ENCODE measurements at places on chromosomes 3 and 15.

GRCh38 chr3:47086071-47086470 lies 77.8 kb downstream of the SETD2 start:
- DNase-seq = no peak

- DNase-seq = peak; percentile 30
These were observed 4.0 kb downstream of the RASSF1 start for GRCh38 chr3:50336452-50337174.

DNA sequence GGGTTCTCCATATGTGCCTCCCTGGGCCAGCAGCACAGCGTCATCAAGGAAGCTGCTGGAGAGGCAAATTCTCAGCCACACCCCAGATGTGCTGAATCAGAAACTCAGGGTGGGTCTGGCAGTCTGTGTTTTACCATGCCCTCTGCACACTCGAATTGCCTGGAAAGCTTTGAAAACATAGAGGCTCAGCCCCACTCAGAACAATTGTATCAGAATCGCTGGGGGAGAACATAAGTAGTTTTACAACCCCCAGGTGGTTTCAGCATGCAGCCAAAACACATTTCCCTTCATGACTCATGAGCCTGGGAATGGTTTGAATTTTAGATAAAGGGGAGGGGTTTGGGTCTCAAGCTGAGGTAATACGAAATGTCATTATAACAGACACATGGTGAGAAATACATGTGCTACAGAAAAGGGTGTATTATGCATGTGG lies 9.6 kb downstream of the TGM4 start:
- DNase-seq = no peak

GRCh38 chr15:70783610-70784022 lies 20.3 kb upstream of the UACA start:
- DNase-seq = no peak

GRCh38 chr15:68482246-68482645 lies 50.3 kb upstream of the ITGA11 start:
- no peak for DNase-seq

GRCh38 chr3:157271283-157271882 lies 111.4 kb upstream of the CCNL1 start:
- no peak for DNase-seq

DNA sequence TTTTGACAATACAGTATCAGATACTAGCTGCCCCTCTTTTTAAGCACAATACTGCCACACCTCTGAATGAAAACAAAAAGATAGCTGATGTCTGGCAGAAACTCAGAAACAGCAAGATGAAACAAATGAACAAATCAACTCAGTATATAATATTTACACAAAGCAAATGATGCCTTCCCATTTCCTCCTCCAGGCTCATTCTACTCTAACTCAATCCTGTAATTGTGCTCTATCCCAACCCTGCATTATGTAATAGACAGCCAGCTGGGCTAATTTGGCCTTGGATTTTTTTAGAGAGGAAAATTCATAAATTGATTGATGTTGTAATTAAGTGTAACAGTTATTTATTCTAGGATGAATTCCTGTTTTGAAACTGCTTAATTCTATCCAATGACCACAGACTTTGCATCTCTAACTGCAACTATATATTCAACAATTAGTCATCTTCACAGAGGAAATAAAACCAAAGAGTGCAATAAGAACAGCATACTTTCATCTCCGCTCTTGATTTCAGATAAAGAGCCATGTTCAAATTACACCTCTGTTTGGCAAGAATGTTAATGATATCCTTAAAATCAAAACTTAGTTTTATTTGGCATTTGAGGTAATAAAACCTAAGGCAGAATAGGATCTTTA lies 6.1 kb downstream of the ATG3 start:
- DNase-seq = no peak

DNA sequence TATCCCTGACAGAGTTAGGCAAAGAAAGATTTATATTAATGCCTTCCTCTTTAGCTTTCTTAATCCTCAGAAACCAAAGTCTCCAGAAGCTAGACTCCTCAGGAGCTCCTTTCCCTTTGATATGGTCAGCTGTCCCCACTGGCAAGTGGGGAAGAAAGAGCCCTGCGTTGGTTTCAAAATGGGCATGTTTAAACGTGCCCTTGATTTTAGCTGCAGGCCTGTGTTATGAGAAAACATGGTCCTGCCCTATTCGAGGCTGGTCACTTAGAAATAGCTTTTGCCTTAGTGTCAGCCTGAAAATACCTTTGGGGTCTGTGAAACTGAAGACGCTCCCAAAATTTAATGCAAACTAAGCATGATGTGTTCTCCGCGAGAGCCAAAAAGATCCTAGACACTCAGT lies 135.5 kb upstream of the RARB start:
- DNase-seq = no peak

DNA sequence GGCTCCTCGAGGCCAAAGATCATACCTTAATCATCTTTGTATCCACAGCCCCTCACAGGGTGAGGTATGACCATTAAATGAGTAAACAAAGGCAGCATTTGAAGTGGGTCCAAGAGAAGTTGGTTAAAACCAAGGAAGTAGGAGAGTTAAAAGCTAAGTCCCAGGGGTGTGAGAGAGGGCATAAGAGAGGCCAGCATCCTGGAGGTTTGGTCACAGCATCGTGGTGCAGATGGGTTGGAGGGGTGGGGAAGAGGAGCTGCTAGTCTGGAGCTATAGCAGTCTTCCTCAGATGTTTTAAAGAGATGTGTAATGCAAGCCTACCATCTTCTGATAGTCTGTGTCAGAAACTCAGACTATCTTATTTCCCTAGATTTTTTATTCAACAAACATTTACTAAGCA lies 155.2 kb downstream of the GHSR start:
- DNase-seq = no peak

- no peak for DNase-seq
These were observed 37.2 kb upstream of the TM4SF1 start for GRCh38 chr3:149414557-149415231.

GRCh38 chr15:83066034-83066733 lies 868 bp downstream of the BTBD1 start:
- no peak for DNase-seq

DNA sequence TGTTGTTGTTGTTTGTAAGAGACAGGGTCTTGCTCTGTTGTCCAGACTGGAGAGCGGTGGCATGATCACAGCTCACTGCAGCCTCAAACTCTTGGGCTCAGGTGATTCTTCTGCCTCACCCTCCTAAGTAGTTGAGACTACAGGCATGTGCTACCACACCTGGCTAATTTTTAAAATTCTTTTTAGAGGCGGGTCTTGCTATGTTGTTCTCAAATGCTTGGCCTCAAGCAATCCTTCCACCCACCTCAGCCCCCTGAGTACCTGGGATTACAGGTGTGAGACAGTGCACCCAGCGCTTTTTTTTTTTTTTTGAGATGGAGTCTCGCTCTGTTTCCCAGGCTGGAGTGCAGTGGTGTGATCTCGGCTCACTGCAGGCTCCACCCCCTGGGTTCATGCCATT lies 46.7 kb downstream of the TMOD3 start:
- DNase-seq = no peak

GRCh38 chr3:107588217-107588616 lies 65.5 kb downstream of the BBX start:
- DNase-seq = no peak

GRCh38 chr3:179526989-179527391 lies 35.7 kb upstream of the ACTL6A start:
- no peak for DNase-seq

DNA sequence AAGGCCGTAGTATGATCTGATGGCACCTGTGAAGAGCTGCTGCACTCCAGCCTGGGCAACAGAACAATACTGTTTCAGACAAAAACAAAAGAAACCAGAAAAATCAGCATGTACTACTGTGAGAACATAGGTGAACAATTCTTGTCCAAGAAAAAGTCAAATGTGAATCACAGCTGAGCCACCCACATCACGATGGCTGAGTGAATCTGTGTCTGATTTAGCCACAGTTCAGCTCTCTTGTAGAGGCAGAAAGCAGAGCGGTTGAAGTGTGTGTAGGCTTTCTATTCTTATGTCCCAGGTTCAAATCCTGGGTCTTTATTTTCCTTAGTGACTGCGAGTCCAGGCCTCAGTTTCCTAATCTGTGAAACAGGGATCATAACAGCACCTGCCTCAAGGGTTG lies 4.4 kb upstream of the FURIN start:
- DNase-seq = no peak

DNA sequence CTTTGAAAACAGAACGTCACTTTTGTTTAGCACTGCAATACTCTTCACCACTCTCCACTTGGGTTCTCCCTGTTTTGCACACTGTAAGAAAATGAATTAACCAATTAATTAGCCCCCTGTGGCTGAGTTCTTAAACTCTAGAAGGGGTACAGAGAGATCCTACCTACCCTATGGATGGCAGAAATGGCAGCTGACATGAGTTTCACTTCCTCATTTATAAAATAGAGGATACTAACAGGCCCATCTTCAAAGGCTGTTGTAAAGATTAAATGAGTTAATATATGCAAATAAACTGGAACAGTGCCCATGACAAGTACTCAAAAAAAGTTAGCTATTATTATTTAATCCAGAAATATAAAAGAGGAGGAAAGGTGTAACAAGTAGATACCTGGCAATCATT lies 36.9 kb downstream of the SUCLG2 start:
- no peak for DNase-seq

DNA sequence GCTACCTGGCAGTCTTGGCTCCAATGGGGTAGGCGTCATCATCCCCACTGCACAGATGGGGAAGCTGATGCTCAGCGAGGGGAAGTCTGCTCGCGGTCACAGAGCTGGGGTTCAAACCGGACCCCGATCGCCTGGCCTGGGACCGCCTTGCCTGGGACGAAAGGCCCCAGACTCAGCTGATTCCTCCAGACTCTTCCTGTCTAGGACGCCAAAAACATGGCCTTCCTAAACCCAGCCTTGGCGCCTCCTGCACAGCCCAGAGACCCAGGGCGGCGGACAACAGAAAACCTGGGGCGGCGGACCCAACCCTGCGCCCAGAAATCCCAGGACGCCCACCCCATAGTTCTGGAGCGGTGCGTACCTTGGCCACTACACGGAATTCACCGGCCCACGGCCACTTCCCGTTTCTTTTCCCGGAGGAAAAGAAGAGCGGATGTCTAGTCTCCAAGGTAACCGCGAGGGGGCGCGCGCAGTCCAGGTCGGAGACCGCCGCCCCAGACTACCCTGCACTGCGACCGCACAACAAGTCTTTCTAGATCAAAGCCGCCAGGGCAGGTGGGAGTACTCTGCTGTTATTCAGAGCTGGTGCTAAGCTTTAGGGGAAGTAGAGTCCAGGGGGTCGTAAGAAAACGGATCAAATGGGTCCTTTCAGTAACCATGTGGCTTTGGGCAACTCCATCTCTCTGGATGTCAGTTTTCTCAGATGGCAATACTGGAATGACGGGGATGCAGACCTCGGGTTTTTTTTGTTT lies 4.9 kb upstream of the IL17RD start:
- peak; percentile 37 for DNase-seq

GRCh38 chr3:57281715-57282114 lies 10.8 kb downstream of the ASB14 start:
- no peak for DNase-seq

- DNase-seq = no peak
These were observed 12.3 kb upstream of the TNIK start for GRCh38 chr3:171472552-171472951.

- no peak for DNase-seq
These were observed 79.6 kb downstream of the RTP4 start for GRCh38 chr3:187447737-187448136.

GRCh38 chr15:100601163-100601562 lies 821 bp downstream of the LINS1 start:
- peak; percentile 42 for DNase-seq

- DNase-seq = no peak
These were observed 13.7 kb downstream of the MAP6D1 start for GRCh38 chr3:183811638-183812037.

GRCh38 chr3:79263423-79263822 lies 504.4 kb downstream of the ROBO1 start:
- DNase-seq = no peak

GRCh38 chr15:94576889-94577533 lies 345.6 kb downstream of the MCTP2 start:
- DNase-seq = peak; percentile 18

DNA sequence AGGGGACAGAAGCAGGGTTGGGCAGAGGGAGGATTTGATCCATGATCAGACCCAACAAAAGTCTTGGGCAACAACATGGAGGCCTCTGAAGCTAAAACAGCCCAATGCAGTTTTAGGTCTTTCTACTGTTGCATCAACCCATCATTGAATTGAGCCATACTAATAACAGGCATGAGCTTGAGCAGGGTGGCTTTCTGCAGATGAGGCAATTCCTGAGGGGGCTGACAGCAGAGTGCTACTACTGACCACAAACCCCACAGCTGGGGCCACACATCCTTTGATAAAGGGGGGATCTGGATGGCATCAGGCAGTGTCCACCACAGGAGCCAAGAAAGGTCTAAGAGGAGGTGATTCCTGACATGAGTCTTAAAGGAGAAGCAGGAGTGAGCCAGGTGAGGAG lies 517.0 kb upstream of the PPP2R3A start:
- DNase-seq = no peak

GRCh38 chr15:60091157-60091556 lies 87.0 kb downstream of the FOXB1 start:
- no peak for DNase-seq

DNA sequence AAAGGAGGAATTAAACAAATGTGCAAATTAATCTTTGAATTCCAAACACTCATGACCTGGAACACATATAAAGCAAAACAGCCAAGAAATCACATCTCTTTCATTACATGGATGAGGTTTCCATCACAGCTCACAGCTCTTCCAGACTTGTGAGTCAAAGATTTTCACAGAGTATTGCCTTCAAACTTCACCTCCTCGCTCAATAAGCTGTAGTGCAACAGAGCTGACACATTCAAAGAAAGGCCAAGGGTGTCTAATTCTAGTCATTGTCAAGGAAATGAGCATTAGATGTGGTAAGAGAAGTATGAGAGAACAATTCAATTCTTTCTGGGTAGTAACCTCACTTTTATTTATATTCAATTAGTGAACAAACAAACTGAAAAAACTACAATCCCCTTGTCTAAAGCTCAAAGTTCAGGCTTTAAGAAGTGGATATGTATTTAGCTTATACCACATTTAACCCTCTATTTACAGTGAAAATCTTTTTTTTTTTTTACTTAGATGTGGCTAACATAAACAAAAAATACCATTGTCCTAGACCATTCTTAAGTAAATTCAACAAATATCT lies 11.9 kb downstream of the WDR72 start:
- DNase-seq = no peak

GRCh38 chr3:190058521-190059241 lies 62.0 kb downstream of the P3H2 start:
- no peak for DNase-seq

DNA sequence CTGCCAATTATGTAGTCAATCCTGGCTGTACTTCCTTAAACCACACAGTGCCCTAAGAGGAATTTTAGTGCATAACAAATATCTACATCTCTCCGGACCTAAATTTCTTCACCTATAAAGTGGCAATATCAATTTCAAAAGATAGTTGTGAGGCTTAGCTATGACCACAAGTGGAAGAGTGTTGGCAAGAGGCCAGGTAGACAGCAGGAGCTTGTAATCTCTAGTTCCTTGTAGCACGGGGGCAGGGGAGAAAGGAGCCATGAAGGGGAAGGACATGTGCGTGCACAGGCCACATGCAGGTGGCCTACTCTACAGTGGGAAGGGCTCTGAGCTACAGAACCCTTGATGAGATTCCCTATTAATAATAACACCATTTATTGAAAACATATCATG lies 269.7 kb downstream of the ABHD5 start:
- no peak for DNase-seq

Data from CD4-positive, alpha-beta T cell treated with Interleukin-2 at 100 ng/mL for 4 hours (primary cell).